ENCODE measurements at places on chromosomes 13 and 19.

- DNase-seq: no peak
Measured at GRCh38 chr19:35345671-35346111, 2.0 kb upstream of the FFAR1 start.

- DNase-seq: no peak
Measured at GRCh38 chr13:35723821-35724220, 247.3 kb upstream of the MAB21L1 start.

GRCh38 chr13:73465617-73465971 lies 406.8 kb downstream of the KLF5 start:
- no peak for DNase-seq

DNA sequence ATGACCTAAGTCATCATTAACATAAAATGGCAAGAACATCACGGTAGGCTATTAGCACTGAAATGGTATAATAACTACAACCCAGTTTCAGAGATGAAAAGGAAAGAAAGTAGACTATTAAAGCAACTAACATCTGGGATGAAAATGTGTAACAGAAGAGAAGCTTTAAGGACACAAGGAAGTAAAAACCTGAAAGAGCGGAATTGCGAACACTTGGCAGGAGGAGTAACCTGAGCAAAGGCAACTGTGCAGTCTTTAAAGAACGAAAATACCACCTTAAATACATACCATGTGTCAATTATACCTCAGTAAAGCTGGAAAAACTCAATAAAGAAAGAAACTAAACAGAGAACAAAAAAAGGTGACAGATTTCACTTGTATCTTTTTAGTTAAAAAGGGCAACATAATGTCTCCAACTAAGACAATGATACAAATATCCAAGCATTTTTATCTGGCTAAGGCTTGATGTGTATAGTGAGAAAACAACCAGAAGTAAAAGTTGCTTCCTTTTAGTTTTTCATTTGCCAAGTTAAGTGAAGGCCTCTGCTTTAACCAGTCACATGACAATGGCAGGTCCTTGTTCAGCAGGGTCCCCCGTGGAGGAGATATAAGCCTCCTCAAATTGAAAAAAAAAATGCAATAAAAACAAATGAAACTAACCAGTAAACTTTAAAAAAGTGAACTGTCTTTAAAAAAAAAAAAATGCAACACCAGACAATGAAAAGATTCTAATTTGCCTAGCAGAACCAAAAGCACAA lies 11.6 kb downstream of the USP12 start:
- no peak for DNase-seq

DNA sequence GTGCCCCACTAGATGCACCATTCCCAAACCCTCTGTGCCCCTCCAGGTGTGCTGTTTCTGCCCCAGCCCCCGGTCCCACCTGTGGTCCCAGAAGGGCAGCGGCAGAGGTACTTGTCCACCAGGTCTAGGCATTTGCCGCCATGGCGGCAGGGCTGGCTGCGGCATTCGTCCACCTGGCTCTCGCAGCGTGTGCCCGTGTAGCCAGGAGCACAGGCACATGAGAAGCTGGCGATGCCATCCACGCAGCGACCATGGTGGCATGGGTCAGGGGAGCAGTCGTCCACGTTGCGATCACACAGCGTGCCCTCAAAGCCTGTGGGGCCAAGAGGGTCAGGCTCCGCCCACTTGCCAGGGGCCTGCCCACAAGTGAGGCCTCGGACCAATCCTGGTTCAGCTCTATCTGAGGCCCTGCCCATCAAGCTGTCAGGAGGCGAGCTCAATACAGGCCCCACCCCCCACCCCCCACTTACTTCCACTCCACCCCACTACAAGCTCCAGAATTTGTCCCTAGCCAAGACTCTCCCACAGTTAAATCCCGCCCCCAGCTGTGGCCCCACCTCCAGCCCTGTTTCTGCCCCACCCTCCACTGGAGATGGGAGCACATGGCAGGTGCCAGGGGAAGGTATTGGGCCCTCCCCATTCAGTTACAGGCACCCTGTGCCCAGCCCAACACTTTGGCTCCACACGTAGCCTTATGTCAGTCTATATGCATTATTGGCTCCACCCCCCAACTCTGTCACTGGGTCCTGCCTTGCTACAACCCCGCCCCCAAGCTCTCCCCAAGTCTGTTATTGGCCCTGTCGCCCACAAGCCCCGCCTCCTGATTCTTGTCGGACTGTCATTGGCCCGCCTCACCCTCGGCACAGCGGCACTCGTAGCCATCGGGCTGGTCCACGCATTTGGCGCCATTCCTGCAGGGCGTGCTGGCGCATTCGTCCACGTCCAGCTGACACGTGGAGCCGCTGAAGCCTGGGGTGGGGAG lies 13.5 kb downstream of the NOTCH3 start:
- no peak for DNase-seq

GRCh38 chr13:33840402-33840801 lies 22.5 kb downstream of the RFC3 start:
- no peak for DNase-seq

- DNase-seq: no peak
Measured at GRCh38 chr13:63408331-63409189, 1992.9 kb upstream of the PCDH20 start.

DNA sequence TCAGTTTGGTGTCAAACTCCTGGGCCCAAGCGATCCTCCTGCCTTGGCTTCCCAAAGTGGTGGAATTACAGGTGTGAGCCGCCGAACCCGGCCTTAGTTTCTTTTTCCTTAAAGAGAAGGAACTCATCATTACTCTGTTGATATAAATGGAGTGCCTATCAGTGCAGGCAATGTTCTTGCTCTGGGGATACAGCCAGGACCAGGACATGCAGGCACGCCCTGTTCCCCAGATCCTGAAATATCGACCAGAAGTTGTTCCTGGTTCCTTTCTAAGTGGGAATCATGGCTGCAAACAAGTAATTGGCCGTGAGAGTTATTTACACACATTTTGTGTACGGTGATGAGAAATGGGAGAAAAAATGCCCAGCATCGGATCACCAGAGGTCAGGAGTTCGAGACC lies 8.4 kb downstream of the DNM2 start:
- no peak for DNase-seq

DNA sequence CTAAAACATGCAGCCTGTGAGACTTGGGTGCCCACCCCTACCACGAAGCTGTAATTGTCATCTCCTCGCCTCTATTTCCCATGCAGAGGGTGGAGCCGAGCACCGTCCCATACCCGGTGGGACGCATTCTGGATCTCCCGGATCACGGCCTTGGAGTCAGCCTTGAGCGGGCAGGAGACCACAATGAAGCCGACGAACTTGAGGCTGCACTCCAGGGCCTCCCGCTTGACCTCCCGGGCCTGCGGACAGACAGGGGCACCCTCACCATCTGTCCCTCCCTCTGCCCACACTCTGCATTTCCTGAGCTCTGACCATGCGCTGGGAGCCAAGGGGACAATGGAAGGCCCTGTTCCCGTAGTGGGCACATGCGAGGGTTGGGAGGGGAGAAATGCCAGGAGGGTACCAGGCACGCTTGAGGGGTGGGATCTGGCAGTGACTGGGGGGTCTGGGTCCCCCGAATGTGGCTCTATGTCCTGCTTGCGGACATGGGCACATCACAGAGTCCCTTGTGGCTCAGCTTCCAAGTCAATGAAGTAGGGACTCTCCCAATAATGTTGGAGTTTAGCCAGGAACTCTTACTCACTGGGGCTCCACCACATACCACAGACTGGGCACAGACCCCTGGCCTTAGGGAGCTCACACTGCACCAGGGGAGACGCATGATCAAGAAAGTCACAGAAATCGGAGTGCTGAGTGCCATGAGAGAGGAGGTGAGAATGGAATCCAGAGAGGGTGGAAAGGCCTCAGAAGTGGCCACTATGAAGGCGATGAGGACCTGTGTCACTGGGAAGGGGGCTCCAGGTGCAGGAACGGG lies 9.2 kb upstream of the GMIP start:
- no peak for DNase-seq

DNA sequence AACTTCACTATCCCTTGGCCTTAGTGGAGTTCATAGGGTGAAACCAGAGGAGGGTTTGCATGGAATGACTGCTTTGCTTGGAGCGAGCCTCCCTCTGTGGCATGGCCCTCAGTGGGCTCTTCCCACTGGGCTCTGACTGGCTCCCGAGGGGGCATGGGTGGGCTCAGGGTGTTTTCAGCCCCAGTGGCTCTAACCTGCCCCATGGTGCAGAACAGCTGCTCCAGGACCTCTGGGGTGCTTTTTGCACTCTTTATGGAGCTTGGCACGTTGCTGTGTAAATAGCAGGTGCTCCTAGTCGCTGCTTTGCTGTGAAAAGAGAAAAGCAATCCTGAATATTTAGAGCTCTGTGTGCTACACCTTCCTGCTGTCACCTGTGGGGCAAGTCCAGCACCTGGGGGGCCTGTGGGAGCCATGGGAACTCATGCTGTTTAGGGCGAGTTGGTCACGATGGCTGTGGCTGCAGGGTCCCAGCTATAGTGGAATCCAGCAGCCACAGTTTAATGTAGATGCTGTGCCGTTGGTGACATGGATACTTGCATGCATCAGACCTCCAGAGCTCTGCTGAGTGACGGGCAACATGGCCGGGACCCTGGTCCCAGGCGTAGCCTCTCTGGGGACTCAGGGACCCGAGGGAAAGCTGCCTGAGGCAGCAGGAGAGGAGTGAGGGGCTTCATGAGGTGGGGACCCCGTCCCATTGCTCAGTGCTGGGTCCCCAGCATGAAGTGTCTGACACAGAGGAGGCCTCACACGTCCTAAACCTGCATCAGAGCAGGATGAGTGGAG lies 14.3 kb upstream of the MCF2L start:
- no peak for DNase-seq

GRCh38 chr13:93559718-93560117 lies 333.1 kb downstream of the GPC6 start:
- DNase-seq: no peak

GRCh38 chr19:42540071-42540553 lies 11.8 kb upstream of the CEACAM1 start:
- DNase-seq: no peak

DNA sequence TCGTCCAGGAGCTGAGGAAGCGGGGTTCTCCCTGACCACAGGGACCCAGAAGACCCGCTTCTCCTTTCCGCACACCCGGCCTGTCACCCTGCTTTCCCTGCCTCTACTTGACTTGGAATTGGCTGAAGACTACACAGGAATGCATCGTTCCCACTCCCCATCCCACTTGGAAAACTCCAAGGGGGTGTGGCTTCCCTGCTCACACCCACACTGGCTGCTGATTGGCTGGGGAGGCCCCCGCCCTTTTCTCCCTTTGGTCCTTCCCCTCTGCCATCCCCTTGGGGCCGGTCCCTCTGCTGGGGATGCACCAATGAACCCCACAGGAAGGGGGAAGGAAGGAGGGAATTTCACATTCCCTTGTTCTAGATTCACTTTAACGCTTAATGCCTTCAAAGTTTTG lies 18.9 kb downstream of the VASP start:
- no peak for DNase-seq

DNA sequence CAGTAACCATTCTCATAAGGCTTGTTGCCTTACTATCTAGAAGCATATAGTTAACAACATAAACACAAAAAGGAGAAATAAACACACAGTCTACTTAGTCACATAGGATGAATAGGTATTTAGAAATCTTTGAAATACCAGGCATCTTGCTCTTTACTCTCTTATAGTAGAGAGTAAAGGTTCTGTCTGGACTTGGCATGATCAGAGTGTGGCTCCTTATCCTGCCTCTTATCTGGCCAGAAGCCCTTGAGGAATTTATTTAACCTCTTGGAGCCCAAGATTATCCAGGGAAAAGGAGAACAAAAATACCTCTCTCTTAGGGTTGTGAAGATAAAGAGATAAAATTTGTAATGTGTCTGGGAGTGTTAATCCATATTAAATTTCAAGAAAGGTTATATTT lies 100.2 kb upstream of the MBNL2 start:
- no peak for DNase-seq

- no peak for DNase-seq
Measured at GRCh38 chr13:59441596-59442280, 722.0 kb downstream of the DIAPH3 start.

DNA sequence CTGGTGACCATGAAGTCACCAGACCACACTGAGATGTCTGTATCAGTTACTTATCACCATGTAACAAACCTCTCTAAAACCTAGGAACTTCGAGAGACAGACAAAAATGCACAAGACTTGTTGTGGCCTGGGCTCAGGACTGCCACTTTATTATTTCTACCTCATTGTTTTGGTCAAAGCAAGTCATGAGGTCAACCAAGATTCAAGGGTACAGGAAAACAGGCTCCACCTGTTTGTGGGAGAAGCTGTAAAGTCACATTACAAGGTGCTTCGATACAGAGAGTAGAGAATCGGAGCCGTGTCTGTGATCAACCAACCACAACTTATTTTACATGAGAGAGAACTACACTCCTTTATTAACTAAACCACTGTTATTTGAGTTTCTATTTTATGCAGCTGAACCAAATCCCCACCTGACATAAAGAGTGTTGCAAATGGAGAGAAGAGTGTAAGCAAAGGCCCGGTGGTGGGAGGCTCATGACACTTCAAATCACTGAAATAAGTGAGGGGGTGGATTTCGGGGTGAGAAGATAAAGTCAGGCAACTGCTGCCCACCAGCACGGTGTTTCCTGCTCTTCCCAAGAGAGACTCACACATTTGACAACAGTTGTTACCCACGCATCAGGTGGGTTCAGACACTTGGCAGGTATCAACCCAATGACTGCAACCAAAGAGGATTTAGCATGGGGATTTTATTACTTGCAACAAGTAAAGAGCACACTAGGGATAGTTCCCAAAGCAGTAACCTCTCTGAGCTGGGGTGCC lies 39.0 kb upstream of the IGSF23 start:
- no peak for DNase-seq

DNA sequence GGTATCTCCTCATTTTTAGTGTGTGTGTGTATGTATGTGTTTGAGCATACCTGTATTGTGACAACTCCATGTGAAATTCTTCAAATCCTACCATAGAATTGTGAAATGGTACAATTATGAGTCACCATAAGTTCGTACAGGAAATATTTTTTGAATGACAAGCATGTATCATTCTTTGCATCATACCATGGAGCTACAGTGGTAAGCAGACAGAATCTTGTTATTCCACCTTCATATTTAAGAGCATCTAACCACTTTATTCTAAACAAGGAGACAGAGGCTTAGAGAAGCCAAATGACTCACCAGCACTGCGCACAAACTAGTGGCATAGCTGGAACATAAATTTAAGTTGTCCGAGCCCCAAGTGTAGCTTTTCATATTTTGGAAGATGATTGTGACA lies 4.5 kb upstream of the EPSTI1 start:
- no peak for DNase-seq

GRCh38 chr13:89688918-89689317 lies 1658.6 kb upstream of the MIR17HG start:
- no peak for DNase-seq

- DNase-seq: no peak
Measured at GRCh38 chr13:35598233-35598632, 121.7 kb upstream of the MAB21L1 start.

DNA sequence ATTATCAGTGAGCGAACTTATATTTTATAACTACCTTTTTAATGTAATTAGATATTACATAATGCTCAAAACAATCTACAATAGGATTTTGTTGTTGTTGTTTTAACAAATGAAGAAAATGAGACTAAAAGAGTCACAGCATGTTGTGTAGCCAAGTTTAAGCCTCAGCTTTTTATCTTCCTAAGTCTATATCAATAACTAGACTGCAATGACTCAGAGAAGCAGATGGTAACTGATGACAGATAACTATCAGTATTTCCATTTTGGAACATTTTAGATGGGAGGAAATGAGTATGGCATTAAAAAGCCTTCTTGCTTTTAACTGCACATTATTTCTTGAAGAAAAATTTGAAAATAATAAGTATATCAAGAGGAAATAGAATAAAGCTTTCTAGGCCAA lies 825.2 kb downstream of the SLITRK1 start:
- no peak for DNase-seq

- DNase-seq: no peak
Measured at GRCh38 chr13:75550159-75550567, 572 bp downstream of the UCHL3 start.
